ENCODE measurements at places on chromosomes 7 and 10.

DNA sequence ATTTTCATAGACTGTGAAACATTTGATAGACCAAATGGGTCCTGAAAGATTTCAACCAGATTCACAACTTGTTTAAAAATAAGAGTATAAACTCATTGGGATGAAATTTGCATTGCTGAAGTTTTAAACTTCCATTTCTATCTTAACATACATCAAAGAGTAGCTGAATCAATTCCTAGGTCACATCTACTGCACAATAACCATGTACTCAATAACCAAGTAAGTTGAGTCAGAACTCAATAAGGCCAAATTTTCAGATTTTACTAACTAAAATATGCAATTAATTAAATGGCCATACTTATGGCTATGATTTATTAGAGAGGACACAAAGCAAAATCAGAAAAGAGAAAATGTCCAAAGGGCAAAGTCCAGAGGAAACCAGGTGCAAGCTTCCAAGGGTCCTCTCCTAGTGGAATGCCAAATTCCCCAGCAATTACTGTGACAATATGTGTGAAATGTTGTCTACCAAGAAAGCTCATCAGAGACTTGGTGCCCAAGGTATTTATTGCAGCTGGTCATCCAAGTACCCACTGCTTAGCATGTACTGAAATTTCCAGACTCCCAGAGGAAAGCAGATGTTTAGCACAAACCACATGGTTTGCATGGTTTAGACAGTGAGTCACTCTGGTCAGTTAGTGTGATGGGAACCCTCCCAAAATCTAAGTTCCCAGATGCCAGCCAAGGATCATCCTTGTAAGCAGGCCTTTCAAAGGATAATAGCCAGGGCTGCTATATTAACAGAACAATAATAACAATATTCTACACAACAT, 238.9 kb downstream of the IPMK start:
- no peak for DNase-seq

- DNase-seq = no peak
Observed at GRCh38 chr7:142587578-142588191, 161.6 kb upstream of the PRSS1 start.

DNA sequence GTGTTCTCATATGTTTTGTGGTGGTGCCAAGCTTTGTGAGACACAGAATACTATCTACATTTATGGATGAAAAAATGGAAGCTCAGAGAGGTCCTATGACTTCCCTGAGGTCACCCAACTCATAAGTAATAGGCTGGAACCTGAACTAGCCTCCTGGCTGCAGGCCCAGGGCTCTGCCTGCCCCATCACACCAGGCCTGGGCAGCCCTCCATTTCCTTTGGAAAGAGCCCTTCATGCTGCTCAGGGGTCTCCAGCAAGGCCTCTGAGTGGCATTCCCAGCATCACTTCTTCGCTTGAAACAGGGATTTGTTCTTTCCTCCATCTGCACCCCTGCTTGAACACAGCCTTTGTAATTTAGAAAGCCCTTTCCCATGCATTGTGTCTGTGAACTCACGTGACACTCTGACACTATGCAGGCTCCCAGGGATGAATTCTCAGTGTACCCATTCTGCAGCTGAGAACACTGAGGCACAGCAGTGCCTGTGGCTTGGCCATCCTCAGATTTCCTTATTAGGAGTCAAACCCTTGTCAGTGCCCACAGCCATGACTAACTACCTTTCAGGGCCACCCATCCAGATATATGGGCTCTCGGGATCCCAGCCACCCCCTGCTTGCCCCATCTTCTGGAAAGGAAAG, 127.8 kb upstream of the PPIF start:
- DNase-seq = no peak

DNA sequence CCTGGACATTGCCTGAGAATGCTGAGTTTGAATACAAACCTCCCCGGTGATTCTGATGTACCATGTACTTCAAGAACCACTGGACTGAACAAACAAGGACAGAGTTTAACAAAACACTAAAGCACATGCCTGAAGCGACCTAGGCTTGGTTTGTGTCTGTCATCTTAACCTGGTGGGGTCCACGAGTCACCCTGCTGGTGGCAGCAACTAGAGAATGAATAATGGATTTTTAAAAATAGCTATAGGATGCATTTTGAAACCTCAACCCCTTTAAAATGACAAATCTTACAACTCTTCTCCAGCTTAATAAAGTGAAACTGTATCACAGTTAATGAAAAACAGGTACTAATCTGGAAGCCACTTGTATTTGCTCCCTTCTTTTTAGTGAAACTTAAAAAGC, 25.2 kb downstream of the CDHR3 start:
- DNase-seq = no peak

- DNase-seq = no peak
Observed at GRCh38 chr7:70704831-70705346, 427.1 kb upstream of the GALNT17 start.

DNA sequence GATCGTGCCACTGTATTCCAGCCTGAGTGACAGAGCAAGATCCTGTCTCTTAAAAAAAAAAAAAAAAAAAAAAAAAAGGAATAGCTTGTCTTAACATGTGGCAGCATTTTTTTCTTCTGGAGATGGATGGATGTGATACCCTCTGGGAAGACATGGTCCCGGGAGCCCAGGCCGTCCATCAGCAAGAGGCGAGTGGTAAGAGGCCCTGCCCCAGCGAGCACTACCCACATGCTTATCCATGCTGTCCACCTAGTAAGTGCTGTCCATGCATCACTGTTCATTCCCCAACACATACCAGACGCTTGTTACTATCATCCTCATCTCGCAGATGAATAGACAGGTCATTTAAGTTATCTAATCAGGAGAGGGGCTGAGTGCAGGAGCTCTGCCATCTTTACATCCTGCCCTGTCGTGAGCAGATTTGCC, 12.9 kb downstream of the ATP6V1F start:
- no peak for DNase-seq

DNA sequence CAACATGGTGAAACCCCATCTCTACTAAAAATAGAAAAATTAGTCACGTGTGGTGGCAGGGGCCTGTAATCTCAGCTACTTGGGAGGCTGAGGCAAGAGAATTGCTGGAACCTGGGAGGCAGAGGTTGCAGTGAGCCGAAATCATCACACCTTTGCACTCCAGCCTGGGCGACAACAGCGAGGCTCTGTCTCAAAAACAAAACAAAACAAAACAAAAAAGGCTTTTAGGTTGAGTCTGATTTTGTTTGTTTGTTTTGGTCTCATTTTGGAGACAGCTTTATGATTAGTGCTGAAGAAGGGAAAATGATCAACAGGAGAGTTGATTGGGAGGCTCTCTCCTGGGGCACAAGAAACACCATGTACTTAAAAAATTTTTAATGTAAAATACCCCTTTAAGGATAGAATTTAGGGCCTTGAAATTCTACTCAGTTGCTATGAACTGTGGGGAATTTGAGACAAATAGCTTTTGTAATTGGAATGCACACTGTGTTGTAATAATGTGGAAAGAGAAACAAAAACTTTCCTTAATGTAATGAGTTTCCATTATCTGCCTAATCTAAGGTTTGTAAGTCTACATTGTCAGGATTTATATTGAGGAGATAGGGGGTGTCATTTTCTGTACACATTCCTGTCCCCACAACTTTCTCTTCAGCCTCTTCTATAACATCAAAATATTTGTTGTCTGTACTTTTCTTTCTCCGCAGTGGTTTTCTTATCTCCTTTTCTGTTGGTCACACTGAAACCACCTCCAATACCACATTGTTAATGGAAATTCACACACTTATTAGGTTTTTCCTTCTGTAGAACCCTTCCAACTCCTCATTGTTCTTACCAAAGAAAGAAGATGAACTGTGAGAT, 41.3 kb downstream of the ARID5B start:
- no peak for DNase-seq

DNA sequence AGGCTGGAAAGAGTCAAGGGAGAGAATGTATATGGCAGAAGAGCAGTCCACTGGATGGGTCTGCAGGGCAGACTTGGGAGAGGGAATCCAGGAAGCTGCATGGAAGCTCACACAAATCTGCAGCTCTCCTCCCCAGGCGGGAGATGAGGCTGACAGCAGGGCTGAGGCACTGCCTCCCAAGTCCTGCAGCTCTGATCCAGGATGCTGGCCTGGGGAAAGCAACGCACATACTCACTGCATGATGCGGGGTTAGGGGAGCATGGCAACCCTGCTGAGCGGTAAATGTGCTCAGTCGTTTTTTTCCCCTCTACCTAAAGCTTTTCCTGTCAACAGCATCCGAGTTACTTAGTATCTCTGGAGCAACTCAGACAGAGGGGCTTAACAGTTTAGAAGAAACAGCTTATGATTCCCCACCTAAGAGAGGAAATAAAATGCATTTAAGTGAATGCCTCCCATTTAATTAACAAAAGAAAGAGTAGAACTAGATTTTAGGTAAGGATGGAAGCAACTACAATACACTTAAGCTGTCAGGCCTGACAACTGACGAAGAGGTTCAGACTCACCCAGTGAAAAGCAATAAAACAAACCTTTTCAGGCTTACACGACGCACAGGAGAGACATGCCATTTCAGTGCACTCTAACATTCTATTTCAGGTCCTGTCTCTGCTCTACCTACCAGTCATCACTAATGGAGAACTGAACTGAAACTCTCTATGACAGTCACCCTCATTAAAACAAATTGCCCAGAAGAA, 37.0 kb downstream of the CHCHD3 start:
- DNase-seq = no peak

DNA sequence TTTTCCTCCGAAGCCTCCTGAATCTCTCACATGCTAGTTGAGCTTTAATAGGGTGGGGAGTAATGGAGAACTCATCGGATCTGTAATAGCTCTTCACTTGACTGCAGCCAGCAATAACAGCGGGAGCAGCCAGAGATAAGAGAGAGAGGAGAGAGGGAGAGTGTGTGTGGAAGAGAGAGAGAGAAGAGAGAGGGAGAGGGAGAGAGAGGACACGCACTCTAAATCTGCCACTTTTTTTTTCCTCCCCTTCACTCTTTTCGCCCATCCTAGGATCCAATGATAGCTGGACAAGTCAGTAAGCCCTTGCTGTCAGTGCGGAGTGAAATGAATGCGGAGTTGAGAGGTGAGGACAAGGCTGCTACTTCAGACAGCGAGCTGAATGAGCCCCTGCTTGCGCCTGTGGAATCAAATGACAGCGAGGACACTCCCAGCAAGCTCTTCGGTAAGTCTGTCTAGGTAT, 107.9 kb downstream of the POU6F2 start:
- no peak for DNase-seq

DNA sequence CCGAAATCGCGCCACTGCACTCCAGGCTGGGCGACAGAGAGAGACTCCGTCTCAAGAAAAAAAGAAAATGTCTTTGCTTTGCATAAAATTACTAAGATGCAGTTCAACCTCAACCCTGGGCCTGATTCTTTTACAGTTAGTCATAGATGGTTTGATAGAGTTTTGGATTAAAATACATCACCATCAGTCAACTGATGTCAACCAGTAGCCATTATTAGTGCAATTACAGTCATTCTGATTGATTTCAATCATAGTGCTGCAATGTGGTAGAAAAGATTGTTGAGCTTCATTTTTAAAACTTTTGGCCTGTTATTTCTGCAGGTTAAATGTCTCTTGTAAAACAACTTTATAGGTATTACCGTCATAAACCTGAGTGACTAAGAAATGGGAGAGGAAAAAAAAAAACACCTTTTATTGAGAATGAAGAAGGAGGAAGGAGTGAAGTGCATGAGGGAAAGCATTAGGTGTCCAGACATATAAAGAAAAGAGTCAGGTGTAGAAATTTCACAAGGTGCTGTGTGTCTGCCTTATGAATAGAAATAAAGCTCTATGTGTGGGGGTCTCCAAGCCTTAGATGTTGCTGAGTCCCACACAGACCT, 150.6 kb downstream of the TRIL start:
- no peak for DNase-seq

DNA sequence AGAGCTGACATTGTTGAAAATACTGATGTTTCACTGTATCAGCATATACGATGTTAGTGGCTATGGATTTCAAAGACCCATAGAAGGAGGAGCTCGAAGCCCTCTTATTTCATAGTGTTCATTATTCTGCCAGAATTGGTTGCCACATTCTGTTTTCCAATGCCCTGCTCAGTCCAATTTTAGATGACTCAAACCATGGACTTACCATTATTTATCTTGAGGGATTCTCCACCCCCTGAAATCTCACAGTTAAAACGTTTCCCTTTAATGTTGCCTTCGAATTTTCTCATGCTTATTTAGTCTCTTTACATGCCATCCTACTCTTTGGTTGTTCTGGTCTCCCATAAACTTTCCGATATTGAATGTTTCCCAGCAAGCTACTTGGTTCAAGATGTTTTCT, 264.5 kb downstream of the HDAC9 start:
- DNase-seq = no peak

DNA sequence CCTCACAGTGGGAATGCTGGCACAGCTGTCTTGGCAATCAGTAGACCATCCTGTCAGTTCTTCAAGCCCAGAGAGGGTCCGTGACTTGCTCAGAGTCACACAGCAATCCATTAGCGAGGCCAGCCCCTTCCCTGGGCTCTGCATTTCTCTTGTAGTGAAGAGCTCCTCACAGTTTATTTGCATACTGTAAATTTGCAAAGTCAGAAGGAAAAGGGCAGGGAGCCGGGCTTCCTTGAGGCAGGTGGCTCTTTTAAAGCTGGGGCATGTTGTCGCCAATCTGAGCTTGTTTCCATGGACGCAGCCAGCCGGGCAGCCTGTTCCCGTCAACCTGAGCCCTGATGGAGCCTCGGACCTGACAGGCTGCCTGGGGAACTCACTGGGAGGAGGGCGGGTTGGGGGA, 123.4 kb downstream of the CUX1 start:
- no peak for DNase-seq

GRCh38 chr10:88994019-88994418, 3.4 kb downstream of the FAS start:
- DNase-seq = no peak

GRCh38 chr7:23022258-23022769, 8.4 kb upstream of the HYCC1 start:
- no peak for DNase-seq

GRCh38 chr10:97651773-97652172, 11.3 kb downstream of the PI4K2A start:
- no peak for DNase-seq

- no peak for DNase-seq
Observed at GRCh38 chr10:29734640-29734961, 99.8 kb upstream of the SVIL start.

DNA sequence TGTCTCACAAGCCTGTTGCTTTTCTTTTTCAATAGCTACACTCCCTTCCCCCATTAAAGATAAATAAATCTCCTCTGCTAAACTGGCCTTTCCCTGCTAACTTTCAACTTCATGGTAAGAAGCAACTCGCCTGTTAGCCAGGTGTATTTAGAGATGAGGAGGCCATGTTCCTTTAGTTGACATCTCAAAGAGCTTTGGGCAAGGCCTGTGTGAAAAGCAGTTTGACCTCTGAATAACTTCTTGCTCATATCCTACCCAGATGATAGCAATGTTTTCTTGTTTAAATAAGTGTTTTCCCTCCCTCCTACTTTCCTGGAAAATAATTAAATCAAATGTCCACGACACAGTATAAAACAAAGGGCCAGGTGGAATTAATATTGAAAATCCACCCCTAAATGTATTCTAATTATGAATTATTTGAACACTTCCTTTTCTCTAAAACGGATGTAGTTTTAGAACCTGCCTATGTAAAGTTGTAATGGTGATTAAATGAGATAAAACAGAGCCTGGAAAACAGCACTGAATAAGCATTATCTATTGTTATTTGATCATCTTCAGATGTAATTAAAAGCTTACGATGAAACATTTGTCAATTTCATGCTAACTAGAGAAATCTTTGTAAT, 78.5 kb downstream of the HGF start:
- no peak for DNase-seq

Data from nucleus accumbens (tissue), 56 donors.